Cortex of kidney (tissue), 1 donor: ENCODE measurements at places on chromosomes 2 and 18.

GRCh38 chr2:136323195-136323594, 205.2 kb upstream of the CXCR4 start:
- DNase-seq, result no peak

- DNase-seq, result no peak
Measured at GRCh38 chr18:50653402-50654093, 93.7 kb downstream of the MAPK4 start.

- DNase-seq, result no peak
Measured at GRCh38 chr2:143705108-143705707, 576.0 kb downstream of the ARHGAP15 start.

DNA sequence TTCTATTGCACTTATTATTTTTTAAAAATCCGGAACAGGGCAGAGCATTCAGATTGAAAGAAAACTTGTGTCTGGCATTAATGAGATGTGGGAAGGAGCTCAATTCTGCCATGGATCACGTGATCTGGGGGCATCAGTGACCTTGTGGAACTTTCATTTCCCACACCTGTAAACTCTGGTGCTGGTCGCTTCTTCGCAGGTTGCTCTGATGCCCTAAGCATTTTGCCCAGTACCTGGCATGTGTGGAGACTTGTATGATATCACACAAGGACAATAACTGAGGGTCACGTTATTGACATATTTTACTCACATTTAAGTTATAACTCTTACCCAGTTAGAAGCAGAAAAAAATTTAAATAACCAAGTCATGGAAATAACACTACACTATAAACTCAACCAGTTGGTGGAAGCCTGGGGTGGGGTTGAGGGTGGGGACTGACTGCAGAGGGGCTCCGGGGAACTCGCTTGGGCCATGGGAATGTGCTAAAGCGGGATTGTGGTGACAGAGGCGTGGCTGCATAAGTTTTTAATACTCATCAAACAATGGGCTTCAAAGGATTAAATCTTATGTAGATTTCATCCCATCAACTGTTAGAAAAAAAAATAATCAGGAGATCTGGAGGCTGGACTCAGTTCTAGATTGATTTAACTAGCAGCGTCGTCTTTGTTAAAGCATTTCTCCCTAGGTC, 36.5 kb downstream of the ST3GAL5 start:
- DNase-seq, result no peak

DNA sequence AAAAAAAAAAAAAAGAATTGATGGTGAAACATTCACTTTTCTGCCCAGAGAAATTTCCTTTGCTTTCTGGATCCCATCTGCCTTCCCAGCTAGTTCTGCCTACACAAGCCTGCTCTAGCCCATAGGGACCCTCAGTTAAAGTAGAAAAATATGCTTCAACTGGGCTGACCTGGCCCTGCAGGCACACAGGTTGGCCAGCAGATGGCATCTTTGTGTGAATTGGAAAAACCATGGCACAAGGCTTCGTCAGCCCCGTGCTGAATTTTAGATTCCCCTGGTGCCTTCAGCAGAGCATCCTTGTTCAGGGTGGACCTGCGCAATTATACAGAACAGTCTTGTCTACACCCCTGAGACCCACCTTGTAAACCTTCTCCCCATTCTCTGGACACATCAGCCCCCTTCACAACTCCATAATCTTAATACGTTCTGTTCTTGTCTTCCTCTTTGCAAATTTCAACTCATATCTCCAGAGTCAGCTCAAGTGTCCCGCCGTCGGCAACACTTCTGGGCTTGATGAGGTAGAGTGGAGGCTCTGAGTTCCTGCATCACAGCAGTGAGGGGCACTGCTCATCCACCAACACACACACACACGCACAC, 114.5 kb downstream of the INSIG2 start:
- no peak for DNase-seq

- DNase-seq, result no peak
Measured at GRCh38 chr2:172606285-172606684, 50.4 kb downstream of the PDK1 start.

- DNase-seq, result no peak
Measured at GRCh38 chr2:25257931-25258846, 83.5 kb downstream of the DNMT3A start.

- no peak for DNase-seq
Measured at GRCh38 chr2:177059293-177059692, 153.3 kb upstream of the HNRNPA3 start.

DNA sequence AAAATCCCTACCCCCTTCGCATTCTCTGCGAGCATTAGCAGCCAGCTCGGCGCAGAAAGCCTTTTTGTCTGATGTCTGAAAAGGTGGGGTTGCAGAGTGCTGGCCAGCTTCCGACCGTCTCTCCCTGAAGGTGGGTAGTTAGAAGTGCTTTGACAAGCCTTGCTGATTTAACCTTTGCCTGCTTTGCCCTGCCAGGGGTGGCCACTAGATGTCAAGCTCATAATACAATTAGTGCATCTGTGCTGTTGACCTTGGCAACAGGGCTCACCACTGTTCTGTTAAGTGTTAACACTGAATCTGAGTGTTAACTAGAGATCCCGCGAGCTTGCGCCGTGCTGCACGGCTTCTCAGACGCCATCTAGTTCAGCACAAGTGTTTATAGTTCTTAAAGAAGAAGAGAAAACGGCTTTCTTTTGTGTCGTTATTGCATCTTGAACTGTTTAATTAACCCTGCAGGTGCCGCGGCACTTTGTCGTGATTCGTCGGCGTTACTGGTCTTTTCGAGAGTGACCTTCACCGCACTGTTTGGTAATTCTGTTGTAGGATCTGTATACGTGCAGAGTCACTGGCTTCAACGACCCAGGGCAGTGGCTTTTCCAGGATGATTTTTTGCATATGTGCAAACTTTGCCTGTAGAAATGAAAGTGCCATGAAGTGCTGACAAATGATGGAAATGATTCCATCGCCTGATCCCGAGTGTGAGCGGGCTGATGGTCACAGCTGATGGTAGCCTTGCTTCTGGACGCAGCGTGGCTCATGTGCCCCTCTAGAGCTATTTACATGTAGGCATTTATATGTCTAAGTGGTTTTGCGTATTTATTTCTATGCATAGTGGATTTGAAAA, 5.5 kb downstream of the SALL3 start:
- no peak for DNase-seq

- DNase-seq, result no peak
Measured at GRCh38 chr2:1972422-1972821, 228.1 kb upstream of the PXDN start.

DNA sequence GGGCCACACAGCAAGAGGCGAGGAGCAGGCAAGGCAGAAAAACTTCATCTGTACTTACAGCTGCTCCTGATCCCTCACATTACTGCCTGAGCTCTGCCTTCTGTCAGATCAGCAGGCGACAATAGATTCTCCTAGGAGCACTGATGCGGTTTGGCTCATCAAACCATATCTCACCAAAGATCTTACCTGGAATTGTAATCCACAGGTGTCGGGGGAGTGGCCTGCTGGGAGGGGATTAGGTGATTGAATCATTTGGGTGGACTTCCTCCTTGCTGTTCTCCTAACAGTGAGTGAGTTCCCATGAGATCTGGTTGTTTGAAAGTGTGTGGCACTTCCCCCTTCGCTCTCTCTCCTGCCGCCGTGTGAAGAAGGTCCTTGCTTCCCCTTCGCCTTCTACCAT, 647.3 kb downstream of the SOCS6 start:
- DNase-seq, result no peak

GRCh38 chr18:78868330-78869316, 111.0 kb upstream of the SALL3 start:
- DNase-seq, result no peak

DNA sequence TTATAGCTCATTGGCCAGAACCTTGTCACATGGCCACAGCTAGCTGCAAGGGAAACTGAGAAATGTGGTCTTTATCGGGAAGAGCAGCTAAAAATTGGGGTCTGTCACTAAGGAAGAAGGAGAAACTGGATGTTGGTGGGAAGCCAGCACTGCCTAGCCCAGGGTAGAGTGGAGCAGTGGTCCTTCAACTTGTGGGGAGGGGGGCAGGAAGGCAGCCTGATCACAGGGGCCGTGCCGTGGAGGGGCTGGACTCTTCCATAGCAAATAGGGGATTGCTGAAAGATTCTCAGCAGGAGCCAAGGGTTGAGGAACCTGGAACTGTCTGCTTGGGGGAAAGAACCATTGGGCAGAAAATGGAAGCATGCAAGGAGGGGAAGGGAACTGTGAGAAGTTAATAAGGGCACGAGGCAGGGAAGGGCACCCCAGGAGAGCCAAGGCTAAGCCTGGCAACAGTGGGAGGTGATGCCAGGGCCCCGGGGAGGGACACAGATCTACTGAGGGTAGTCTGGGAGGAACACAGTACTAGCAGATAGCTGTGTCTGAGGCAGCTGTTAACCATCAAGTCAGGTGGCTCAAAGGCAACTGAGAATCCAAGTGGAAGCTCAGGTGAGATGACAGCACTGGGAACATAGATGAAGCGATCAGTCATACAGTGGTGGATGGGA, 5.9 kb upstream of the NEURL3 start:
- no peak for DNase-seq

DNA sequence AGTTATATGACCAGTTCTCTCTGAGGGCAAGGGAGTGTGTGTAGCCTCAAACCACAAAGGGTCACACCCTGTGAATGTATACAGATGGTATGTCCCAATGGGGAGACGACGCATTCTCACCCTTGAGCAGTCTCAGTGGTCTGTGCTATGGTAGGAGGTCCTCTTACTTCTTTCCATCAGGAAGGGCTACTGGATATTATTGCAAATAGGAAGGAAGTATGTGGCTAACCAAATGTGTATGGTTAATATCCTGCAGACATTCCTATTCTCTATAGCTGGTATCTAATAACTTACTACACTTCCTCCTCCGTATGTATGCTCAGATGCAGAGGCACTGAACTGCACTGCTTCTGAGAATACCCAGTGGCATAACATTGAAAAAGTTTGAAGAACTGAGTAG, 306.7 kb upstream of the CCDC68 start:
- DNase-seq, result no peak

DNA sequence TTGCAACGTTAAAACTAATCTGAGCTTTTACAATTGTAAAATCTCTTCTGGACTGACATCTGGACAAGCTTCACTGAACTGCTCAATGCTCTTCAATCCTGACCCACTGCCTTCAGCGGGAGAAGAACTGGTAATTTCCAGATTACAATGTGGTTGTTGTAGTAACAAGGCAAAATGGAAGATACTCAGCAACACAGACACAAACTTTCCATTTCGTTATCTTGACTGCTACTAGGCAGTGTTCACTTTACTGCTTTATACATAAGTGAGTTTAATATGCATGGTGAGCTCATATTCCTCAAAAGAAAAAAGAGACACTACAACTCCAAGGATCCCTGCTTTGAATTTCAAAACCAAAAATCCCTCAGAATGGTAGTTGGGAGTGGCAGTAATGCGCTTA, 51.9 kb downstream of the GRB14 start:
- DNase-seq, result no peak

- DNase-seq, result no peak
Measured at GRCh38 chr2:218295029-218295428, 2.7 kb upstream of the TMBIM1 start.

- DNase-seq, result no peak
Measured at GRCh38 chr18:41396861-41397260, 558.2 kb upstream of the PIK3C3 start.

DNA sequence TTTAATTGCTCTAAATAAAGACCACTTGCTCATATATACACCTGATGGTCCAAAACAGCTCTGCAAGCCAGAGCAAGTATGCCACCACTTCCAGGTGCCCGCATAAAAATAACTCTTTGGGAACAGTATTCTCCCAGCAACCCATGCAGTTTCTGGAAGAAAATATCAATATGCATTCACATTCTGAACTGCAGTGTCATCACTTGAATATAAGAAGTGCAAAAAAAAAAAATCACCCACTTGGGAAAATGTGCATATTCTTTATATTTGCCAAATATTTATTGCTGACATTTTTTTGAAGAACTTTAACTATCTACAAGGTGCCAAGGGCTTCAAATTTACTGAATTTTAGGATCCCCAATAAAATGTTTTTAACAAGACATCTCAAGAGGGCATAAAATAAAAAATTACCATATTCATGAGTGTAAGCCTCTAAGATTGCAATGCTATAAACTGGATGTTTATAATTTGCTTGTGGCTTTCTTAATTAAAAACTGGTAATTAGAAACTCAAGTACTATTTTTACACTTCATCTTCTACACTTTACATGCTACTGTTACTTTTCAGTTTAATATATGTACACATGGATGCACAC, 360.6 kb upstream of the HNRNPA3 start:
- no peak for DNase-seq

GRCh38 chr18:3794537-3795348, 344.8 kb downstream of the TGIF1 start:
- DNase-seq, result no peak

- DNase-seq, result no peak
Measured at GRCh38 chr2:150677551-150677950, 190.1 kb upstream of the RND3 start.

DNA sequence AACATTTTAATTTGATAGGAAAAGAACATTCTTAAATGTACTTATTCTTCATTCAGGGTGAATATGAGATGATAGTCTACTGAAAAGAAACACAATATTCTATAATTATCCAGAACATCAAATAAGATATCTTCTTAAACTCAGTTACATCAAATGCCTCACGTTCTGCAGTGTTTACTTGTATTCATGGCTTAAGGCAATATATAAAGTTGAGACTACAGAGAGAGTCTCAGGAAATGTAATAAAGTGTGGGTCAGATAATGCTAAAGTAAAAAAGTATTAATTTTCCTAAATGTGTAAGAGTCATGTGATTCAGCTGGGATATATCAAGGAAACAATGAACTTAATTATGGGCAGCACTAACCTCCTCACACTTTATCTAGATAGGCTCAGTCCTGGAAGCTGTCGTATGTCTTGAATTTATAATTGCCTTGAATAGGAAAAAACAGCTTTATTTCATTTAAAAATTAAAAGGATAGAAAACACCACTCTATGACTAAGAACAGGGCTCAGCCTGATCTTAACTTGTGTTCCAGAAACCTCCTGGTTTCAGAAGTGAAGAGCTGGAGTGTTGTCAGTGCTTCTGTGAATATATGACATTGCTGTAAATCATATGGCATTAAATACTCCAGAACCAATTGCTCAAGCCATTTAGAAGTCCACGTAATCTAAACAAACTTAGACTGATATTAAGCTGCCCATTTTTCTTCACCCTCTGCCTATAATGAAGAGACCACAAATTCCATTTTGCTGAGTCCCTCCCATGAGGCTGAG, 240.2 kb downstream of the FSIP2 start:
- no peak for DNase-seq

DNA sequence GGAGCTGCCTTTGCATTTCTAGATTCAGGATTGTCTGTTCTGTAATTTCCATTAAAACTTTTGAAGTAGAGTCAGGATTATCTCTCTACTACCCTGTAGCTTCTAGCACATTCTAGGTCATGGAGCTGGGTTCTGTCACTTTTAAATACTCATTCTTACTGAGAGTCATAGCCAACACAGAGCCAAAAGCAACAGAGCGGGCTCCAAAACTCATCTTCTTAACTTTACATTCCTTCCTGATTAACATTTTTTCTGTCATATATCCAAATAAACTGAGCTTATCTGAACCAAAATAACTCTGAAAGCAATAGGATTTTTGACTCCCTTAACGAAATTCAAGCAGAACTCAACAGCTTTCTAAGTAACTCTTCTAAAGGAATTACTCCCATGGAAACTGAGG, 12.9 kb downstream of the PREPL start:
- DNase-seq, result no peak
